ENCODE measurements at places on chromosomes 3 and 15.
A peak's percentile ranks its signal among the peaks of the same experiment; 100 is the strongest.

GRCh38 chr15:47587940-47588802, 129.1 kb upstream of the SEMA6D start:
- DNase-seq = no peak

GRCh38 chr3:42114130-42114725, 23.1 kb downstream of the TRAK1 start:
- DNase-seq = no peak

DNA sequence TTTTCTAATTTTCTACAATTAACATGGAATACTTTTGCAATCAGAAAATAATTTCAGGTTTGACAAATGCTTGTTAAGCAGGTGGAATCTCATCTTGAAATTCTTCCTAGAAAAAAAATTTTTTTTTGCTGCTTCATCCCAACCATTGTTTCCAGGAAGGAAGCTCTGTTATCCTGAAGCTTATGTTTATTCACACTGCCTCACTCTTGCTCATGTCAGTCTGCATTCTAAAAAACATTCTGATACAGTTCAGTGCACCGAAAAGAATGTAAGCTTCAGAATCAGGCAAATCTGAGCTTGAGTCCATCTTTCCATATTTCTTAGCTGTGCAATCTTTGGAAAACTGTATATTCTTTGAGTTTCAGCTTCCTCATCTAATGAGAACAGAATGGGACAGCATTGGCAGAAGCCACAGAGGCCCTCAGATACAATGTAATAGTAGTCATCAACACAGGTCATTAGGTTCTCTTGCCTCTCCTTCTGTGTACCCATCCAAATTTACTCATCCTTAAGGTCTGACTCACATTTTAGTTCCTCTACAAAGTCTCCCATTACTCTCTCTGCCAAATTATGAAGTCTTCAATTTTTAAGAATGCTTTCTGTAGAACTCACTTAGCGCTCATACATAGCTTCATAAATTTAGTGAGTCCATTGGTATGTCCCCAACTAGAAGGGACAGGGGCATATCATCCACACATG, 881.8 kb upstream of the NR2F2 start:
- no peak for DNase-seq

GRCh38 chr3:122332551-122332950, 7.5 kb downstream of the CSTA start:
- DNase-seq = no peak

GRCh38 chr3:64909757-64910467, 222.1 kb upstream of the ADAMTS9 start:
- no peak for DNase-seq

- DNase-seq = peak; percentile 68
Observed at GRCh38 chr15:100918034-100918689, 995 bp upstream of the LRRK1 start.

GRCh38 chr15:85609492-85609891, 185.2 kb downstream of the KLHL25 start:
- DNase-seq = no peak

- no peak for DNase-seq
Observed at GRCh38 chr15:43316016-43316970, 14.1 kb downstream of the LCMT2 start.

GRCh38 chr3:127422663-127423375, 135.0 kb upstream of the PRR20G start:
- no peak for DNase-seq

DNA sequence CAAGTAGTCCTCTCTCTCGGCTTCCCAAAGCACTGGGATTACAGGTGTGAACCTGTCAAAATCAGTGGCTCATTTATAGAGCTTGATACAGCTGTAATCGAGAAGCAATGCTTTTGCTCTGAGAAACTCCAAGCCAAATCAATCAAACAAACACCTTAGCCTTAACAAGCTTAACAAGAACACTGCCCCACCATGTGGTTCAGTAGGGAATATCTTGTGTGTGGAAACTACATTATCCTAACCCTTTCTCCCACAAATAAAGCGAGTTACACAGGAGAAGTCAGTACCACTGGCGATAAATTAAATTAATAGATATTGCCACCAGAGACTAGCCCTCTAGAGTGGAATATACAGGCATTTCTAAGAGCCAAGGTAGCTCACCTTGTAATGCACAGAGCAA, 13.9 kb downstream of the CDAN1 start:
- DNase-seq = peak; percentile 7

- no peak for DNase-seq
Observed at GRCh38 chr3:197811343-197811742, 20.3 kb downstream of the LRCH3 start.

GRCh38 chr15:68389936-68390817, 41.8 kb downstream of the ITGA11 start:
- no peak for DNase-seq

DNA sequence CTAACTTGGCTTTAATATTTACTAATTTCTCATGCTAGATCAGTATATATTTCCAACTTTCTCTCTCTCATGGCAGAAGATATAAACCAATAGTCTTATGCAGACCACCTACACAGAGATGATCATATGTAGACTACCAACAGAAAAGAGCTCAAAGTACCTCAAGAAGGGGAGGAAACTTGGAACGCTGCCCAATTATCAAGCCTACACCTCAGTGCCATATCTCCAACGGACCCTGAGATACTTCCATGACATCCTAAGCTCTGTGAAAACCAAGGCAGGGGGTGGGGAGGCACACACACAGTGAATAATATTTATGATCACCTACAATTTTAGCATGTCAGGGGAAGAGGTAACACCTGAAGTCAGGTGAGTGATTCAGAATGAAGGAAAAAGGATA, 100.6 kb downstream of the STAG1 start:
- DNase-seq = no peak

GRCh38 chr3:133561679-133562078, 11.8 kb upstream of the CDV3 start:
- no peak for DNase-seq

- DNase-seq = no peak
Observed at GRCh38 chr3:98188545-98188944, 22.0 kb downstream of the OR5H15 start.

DNA sequence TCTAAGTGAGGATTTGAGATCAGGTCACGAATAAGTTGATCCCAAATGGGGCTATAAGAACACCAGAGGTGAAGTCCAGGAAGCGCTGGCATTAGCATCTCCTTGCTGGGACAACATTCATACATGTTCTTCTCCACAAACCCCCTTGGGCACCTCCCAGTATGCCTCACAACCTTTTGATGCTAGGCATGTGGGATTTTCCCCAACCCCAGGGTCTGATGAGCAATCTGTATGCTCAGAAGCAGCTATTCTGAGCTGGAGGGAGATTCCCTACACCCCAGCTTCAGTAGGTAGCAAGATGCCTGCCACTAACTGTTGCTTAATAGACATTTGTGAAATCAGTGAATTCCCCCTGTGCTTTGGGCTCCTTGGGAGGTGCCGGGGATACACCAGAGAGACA, 32.2 kb downstream of the SLC6A11 start:
- no peak for DNase-seq

GRCh38 chr3:136122006-136122405, 74.1 kb downstream of the MSL2 start:
- DNase-seq = no peak

GRCh38 chr3:8840556-8840955, 71.1 kb upstream of the OXTR start:
- no peak for DNase-seq

GRCh38 chr3:59006634-59007517, 42.9 kb downstream of the CFAP20DC start:
- DNase-seq = no peak

- DNase-seq = no peak
Observed at GRCh38 chr3:179082416-179082815, 10.8 kb upstream of the ZMAT3 start.

DNA sequence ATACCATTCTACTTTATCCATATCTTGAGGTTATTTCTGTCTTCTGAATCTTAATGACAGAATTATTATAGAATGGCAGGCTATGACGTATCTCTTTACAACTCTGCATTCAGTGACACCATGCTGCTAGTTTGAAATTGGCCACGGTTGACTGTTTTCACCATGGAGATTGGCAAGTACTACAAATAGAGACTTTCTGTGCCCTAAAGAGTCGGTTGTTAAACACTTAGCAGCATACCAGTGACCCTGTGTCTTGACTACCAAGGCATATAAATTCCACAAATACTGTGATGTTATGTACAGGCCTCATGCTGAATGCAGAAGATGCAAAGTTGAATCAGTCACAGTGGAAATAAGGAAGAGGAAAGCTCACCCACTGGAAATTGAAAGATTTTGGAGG, 67.0 kb upstream of the CADPS start:
- DNase-seq = no peak

- no peak for DNase-seq
Observed at GRCh38 chr3:112445839-112446238, 53.4 kb downstream of the BTLA start.

All from frontal cortex (tissue), 4 donors.